ENCODE measurements at places on chromosomes 3 and 15. TPM values are rescaled to one million over a fixed set of nuclear protein-coding genes. Genes with fewer than 3 reads are reported as not detected.

Gene BFSP2
- total RNA-seq, result not detected

Gene RBMS3
- 7.7 TPM for total RNA-seq

Gene TM4SF18
- total RNA-seq, result 3.4 TPM

Gene REC114
- not detected for total RNA-seq

Gene POLR2M
- 71.6 TPM for total RNA-seq

Gene CNTN4
- total RNA-seq, result 8.1 TPM

Gene BTBD1
- total RNA-seq, result 46.6 TPM

Gene ARL8B
- 60.3 TPM for total RNA-seq

GRCh38 chr3:101928890-101929289, 79.6 kb downstream of the NFKBIZ start:
- no peak overlapping the region for H3K27ac ChIP-seq
- H3K4me1 ChIP-seq, result peaks cover 9% of the 10 kb centered on the region
- H3K36me3 ChIP-seq, result no peaks in the 10 kb centered on the region
- no peak overlapping the region for H3K4me3 ChIP-seq
- DNase-seq, result no peak

- H3K27me3 ChIP-seq, result no peaks in the 10 kb centered on the region
- no peak overlapping the region for H3K4me3 ChIP-seq
- DNase-seq, result no peak
- peaks cover 15% of the 10 kb centered on the region for H3K4me1 ChIP-seq
- peaks cover 12% of the 10 kb centered on the region for H3K36me3 ChIP-seq
- H3K27ac ChIP-seq, result no peak overlapping the region
These were observed 6.4 kb downstream of the NSUN3 start for GRCh38 chr3:94069194-94069813.

DNA sequence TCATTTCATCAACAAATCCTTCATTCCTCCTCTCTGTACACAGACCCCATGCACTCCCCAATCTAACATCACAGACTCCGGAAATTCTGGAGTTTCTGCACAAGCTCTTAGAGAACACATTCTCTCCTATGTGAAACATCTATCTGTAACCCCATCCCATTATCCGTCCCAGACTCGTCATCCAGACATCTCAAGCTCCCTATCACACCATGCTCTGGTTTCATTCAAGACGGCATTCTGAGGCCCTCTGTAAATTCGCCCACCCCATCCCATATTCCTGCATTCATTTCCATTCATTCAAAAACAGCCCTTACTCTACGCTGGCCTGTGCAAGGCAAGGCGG, 575 bp downstream of the LEO1 start:
- peak overlapping the region; percentile 82 for H3K4me3 ChIP-seq
- no peaks in the 10 kb centered on the region for H3K36me3 ChIP-seq
- peaks cover 21% of the 10 kb centered on the region for H3K4me1 ChIP-seq
- no peak for DNase-seq

GRCh38 chr3:177887475-177887874, 648.8 kb upstream of the KCNMB2 start:
- H3K27me3 ChIP-seq, result no peaks in the 10 kb centered on the region
- no peak overlapping the region for H3K27ac ChIP-seq
- no peak for DNase-seq

DNA sequence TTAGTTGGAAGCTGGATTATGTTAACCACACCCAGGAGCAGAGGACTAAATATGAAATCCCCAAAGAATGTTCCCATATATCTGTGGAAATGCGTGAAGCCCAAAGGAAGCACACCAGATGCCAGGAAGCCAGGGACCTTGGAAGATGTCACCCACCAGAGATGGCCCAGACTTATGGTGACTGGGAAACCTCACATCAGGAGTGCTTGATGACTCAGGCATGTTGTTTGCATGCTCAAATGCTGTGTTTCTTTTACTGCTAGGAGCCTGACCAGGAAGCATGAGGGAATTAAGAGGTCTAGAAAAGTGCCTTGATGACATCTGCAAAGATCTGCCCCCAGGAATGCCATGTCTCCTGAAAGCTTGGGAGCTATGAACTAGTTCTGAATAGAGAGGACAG, 109.0 kb upstream of the SLC2A2 start:
- no peak for DNase-seq
- no peak overlapping the region for H3K4me3 ChIP-seq
- no peaks in the 10 kb centered on the region for H3K36me3 ChIP-seq
- H3K27ac ChIP-seq, result no peak overlapping the region
- H3K4me1 ChIP-seq, result no peaks in the 10 kb centered on the region
- no peaks in the 10 kb centered on the region for H3K27me3 ChIP-seq

DNA sequence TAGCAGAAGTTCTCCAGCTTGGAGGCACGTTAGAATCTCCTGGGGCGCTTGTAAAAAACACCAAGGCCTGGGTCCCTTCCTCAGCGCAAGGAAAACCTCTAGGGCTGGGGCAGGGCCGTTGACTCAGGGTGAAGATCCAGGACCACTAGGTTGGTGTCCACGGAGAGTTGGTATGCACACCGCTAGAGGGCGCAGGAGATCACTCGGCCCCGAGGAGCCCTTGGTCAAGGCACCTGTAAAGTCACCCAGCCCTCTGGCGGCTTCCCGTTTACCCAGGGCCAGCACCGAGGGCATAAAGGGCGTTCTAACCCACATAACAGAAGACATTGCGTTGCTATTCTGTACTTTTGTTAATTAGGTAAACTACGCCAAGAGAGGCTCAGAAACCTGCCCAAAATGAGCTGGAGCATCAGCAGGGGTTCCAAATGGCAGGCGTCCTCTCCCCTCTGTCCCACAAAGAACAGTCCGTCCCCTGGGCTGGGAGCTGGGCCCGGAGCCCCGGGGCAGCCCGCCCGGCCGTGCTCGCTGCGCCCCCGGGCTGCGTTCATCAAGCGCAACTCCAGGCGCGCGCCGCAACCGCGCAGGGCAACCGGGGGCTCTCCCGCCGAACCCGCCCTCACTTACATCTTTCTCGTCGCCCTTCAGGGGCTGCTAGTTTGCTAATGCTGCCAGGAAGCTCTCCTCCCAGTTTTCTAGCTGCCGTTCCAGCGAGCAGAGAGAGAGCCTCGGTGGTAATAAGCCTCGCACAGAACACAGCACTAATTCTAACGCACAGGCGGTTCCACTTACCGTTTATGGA, 332.1 kb downstream of the ARRDC4 start:
- no peak overlapping the region for H3K4me3 ChIP-seq
- no peak for DNase-seq
- H3K27me3 ChIP-seq, result peaks cover 59% of the 10 kb centered on the region

DNA sequence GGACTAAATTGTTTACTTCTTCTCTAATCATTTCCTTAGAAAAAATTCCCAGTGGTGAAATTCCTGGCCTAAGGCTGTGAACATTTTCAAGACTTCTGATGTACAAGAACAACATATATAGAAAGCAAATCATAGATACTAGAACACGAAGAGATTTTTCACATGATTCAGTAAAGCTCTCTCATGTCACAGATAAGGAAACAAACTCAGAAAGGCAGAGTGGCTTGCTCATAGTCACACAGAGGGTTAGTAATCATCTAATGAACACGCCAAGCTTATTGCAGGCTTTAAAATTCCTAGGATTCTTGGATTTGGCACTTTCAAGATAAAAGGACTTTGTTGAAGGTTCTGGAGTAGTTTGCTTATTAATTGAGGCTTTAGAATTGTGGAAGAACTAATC, 26.2 kb downstream of the CRTAP start:
- H3K27me3 ChIP-seq, result no peaks in the 10 kb centered on the region
- DNase-seq, result no peak
- H3K36me3 ChIP-seq, result peaks cover 58% of the 10 kb centered on the region
- H3K27ac ChIP-seq, result no peak overlapping the region

GRCh38 chr3:191915712-191916111, 454.7 kb downstream of the PYDC2 start:
- no peaks in the 10 kb centered on the region for H3K27me3 ChIP-seq
- H3K27ac ChIP-seq, result no peak overlapping the region
- H3K4me3 ChIP-seq, result no peak overlapping the region
- no peaks in the 10 kb centered on the region for H3K36me3 ChIP-seq
- H3K4me1 ChIP-seq, result no peaks in the 10 kb centered on the region

DNA sequence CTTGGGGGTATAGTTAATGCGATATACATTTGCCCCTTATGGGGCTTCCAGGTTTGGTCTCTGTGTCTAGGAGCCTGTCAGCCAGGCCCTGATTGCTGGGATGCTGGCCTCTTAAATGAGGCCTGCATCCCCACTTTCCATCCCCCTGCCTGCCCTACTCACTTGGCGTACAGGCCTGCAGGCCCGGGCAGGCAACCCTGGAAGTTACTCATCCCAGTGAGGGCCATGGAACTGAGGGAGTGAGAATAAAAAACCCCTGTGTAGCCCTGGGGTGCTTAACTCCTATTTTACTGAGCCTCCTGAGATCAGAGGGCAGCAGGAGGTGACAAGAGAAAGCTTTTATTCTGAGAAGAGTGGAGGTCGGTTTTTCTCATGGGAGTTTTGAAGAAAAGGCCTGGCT, 2.0 kb downstream of the DISP2 start:
- DNase-seq, result no peak
- H3K4me1 ChIP-seq, result peaks cover 15% of the 10 kb centered on the region
- no peak overlapping the region for H3K4me3 ChIP-seq
- H3K27me3 ChIP-seq, result peaks cover 6% of the 10 kb centered on the region
- no peak overlapping the region for H3K27ac ChIP-seq
- no peaks in the 10 kb centered on the region for H3K36me3 ChIP-seq

- peak overlapping the region; percentile 49 for H3K27ac ChIP-seq
- H3K4me1 ChIP-seq, result peaks cover 37% of the 10 kb centered on the region
- no peaks in the 10 kb centered on the region for H3K27me3 ChIP-seq
- no peaks in the 10 kb centered on the region for H3K36me3 ChIP-seq
- no peak for DNase-seq
- H3K4me3 ChIP-seq, result no peak overlapping the region
These were observed 231.8 kb upstream of the TPRG1 start for GRCh38 chr3:188939814-188940572.

GRCh38 chr15:69848551-69849231, 249.0 kb downstream of the TLE3 start:
- no peak overlapping the region for H3K27ac ChIP-seq
- H3K4me3 ChIP-seq, result no peak overlapping the region
- H3K4me1 ChIP-seq, result peaks cover 4% of the 10 kb centered on the region
- H3K27me3 ChIP-seq, result peaks cover 22% of the 10 kb centered on the region

GRCh38 chr3:84738086-84738485, 220.7 kb upstream of the CADM2 start:
- H3K4me1 ChIP-seq, result no peaks in the 10 kb centered on the region
- H3K36me3 ChIP-seq, result no peaks in the 10 kb centered on the region
- H3K4me3 ChIP-seq, result no peak overlapping the region
- no peak overlapping the region for H3K27ac ChIP-seq

- no peaks in the 10 kb centered on the region for H3K4me1 ChIP-seq
- no peak for DNase-seq
- no peaks in the 10 kb centered on the region for H3K36me3 ChIP-seq
- no peak overlapping the region for H3K27ac ChIP-seq
- no peak overlapping the region for H3K4me3 ChIP-seq
- H3K27me3 ChIP-seq, result no peaks in the 10 kb centered on the region
These were observed 665.4 kb upstream of the CBLB start for GRCh38 chr3:106534206-106534605.

- H3K27me3 ChIP-seq, result no peaks in the 10 kb centered on the region
- no peak overlapping the region for H3K4me3 ChIP-seq
- peaks cover 20% of the 10 kb centered on the region for H3K36me3 ChIP-seq
- no peak overlapping the region for H3K27ac ChIP-seq
- H3K4me1 ChIP-seq, result no peaks in the 10 kb centered on the region
These were observed 34.0 kb downstream of the MINDY2 start for GRCh38 chr15:58805095-58805494.

GRCh38 chr3:42736531-42736930, 33.9 kb upstream of the HHATL start:
- H3K27ac ChIP-seq, result no peak overlapping the region
- H3K36me3 ChIP-seq, result no peaks in the 10 kb centered on the region

DNA sequence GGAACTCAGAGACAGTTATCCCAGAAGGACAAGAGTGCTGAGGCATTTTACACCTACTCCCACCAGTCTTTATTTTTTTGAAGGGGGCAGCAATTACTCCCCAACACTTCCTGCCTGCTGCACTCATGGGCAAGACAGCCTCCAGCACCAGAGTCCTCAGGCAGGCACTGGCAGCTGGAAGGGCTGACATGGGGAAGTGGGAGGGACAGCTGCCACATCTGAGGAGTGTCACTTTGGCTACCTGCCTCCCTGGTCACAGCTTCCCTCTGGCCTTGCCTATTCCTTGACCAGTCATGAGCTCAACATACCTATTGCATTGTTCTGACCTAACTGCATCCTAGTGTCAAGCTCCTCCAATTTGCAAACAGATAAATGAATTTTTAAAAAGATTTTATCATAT, 10.2 kb upstream of the LACTB start:
- H3K4me1 ChIP-seq, result no peaks in the 10 kb centered on the region
- no peaks in the 10 kb centered on the region for H3K27me3 ChIP-seq
- no peaks in the 10 kb centered on the region for H3K36me3 ChIP-seq
- no peak for DNase-seq

DNA sequence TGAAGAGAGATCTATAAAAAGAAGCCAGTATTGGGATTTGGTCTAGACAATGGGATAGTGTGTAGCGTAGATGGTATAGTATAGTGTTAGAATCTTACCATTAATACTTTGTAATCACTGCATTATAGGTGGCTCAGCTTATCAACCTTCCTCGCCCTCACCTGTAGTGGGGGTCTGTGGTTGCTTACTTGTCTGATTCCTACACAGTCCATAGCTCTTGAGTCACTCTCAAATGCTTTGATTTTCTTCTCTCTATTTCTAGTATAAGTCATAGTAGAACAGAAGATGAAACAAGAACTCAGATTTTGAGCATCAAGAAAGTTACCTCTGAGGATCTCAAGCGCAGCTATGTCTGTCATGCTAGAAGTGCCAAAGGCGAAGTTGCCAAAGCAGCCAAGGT, 115.2 kb downstream of the IL1RAP start:
- no peak overlapping the region for H3K4me3 ChIP-seq
- no peak for DNase-seq
- no peaks in the 10 kb centered on the region for H3K4me1 ChIP-seq

DNA sequence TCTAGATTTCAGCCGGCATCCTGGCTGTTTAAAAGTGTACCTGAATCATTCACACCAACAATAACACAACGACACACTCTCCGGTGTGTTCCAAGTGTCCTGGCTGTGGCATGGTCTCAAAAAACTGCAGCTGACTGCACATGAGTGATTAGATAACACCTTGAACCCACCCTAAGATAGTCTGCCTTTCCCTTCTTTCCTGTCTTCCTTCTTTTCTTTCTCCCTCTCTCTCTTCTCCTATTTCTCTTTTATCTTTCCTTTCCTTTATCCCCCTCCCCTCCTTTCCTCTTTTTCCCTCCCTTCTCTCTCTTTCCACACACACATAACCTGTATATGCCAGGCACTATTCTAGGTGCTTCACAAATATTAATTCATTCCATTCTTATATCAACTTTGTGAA, 1.2 kb upstream of the FAH start:
- no peak overlapping the region for H3K27ac ChIP-seq
- H3K27me3 ChIP-seq, result no peaks in the 10 kb centered on the region
- no peak for DNase-seq
- no peaks in the 10 kb centered on the region for H3K36me3 ChIP-seq

- H3K27ac ChIP-seq, result no peak overlapping the region
- DNase-seq, result no peak
- H3K27me3 ChIP-seq, result no peaks in the 10 kb centered on the region
- no peaks in the 10 kb centered on the region for H3K4me1 ChIP-seq
- H3K4me3 ChIP-seq, result no peak overlapping the region
These were observed 291.4 kb upstream of the ATP11B start for GRCh38 chr3:182501856-182502255.
